ENCODE measurements at places on chromosomes 1 and 21.

GRCh38 chr21:20800106-20800505, 198.1 kb upstream of the NCAM2 start:
- ATAC-seq, result no peak

DNA sequence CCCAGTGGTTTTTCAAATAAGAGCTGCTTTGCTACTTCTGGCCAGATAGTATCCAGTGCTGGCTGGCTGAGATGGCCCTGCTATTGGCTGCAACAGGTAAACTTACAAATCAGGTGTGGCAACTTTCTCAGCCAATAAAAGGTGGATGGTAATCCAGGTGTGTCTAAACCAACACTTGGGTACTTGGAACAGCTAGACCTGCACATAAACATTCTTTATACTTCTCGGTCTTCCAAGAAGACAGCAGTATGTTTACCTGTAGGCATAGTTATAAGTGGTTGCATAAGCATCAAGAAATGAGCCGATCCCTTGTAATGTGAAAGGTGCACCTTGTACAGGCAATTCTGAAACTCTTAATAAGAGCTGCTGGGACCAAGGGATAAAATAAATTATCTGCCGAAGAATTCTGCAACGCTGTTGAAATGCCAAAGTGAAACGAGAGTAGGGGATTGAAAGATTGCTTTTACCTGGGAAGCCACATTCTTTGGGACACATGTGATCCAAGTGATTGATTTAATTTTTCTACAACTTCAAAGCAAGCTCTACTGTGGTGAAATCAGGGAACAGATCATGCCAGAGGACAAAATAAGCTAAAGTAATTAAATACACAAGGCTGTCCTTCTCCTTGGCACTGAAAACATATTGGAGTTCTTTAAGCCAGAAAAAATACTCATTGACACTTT, at the start of gene CLDN8:
Gene CLDN8, minus strand, starts transcription at position 57 of the 683 bp plus-strand sequence. CDS start 172 bp downstream, outside the sequence.
- no peak for ATAC-seq

GRCh38 chr1:181557313-181557712, 74.0 kb downstream of the CACNA1E start:
- ATAC-seq, result no peak

- ATAC-seq, result no peak
Observed at GRCh38 chr1:72281144-72281543, 1.2 kb downstream of the NEGR1 start.

DNA sequence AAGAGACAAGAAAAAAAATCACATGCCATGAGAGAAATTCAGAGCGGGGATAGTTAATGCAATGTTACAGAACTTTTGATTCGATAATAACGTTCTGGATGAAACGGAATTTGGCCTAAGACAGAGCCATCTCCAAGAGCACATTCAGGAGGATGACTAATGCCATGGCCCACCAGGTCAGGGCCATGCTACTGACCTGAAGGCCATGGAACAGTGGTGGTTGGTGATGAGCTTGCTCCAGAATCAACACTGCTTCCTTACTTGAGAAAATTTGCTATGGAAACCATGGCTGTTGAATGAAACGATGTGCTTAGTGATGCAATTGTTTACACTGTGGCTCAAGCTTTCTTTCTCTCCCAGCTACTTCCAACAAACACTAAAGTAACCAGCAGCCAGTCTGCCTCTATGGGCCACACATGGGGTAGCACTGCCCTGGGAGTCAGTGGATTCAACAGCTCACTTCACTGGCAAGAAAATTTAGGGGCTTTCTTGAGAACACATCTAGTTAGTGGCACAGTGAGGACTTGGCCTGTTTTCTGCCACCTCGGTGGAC, 299.1 kb downstream of the PCP4 start:
- no peak for ATAC-seq

GRCh38 chr21:14591377-14591776, 45.3 kb upstream of the SAMSN1 start:
- no peak for ATAC-seq

GRCh38 chr1:181651276-181651675, 168.0 kb downstream of the CACNA1E start:
- no peak for ATAC-seq

All from SK-N-SH treated with all-trans-retinoic acid at 6 μM for 48 hours (cell line).